ENCODE measurements at places on chromosomes 6 and 20. TPM values are rescaled to one million over a fixed set of nuclear protein-coding genes. Genes with fewer than 3 reads are reported as not detected.

CDH4 gene
- not detected for polyA plus RNA-seq

DNA sequence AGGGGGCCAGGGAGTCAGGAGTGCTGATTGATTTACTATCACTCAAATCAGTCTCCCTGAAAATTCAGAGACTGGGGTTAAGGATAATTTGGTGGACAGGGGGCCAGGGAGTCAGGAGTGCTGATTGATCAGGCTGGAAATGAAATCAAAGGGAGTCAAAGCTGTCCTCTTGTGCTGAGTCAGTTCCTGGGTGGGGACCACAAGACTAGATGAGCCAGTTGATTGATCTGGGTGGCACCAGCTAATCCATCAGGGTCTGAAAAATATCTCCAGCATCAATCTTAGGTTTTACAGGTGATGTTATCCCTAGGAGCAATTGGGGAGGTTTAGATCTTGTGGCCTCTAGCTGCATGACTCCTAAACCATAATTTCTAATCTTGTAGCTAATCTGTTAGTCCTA lies 6.1 kb upstream of the AFG1L start:
- H3K4me3 ChIP-seq, result no peak overlapping the region
- H3K27me3 ChIP-seq, result no peaks in the 10 kb centered on the region
- no peaks in the 10 kb centered on the region for H3K36me3 ChIP-seq
- H3K4me1 ChIP-seq, result no peaks in the 10 kb centered on the region
- DNase-seq, result no peak
- H3K27ac ChIP-seq, result no peak overlapping the region

- H3K27ac ChIP-seq, result no peak overlapping the region
- H3K27me3 ChIP-seq, result no peaks in the 10 kb centered on the region
- no peaks in the 10 kb centered on the region for H3K4me1 ChIP-seq
Observed at GRCh38 chr20:16203096-16203495, 370.2 kb downstream of the KIF16B start.

GRCh38 chr6:80942911-80943310 lies 809.6 kb downstream of the TENT5A start:
- H3K36me3 ChIP-seq, result no peaks in the 10 kb centered on the region
- no peak overlapping the region for H3K4me3 ChIP-seq
- no peaks in the 10 kb centered on the region for H3K27me3 ChIP-seq
- no peak overlapping the region for H3K27ac ChIP-seq

SAMD5 gene
- not detected for polyA plus RNA-seq

GRCh38 chr6:53464483-53464882 lies 80.4 kb downstream of the GCLC start:
- no peak for DNase-seq
- H3K4me3 ChIP-seq, result no peak overlapping the region
- H3K27me3 ChIP-seq, result no peaks in the 10 kb centered on the region
- H3K27ac ChIP-seq, result no peak overlapping the region

CD24 gene
- 4.7 TPM for polyA plus RNA-seq

Measured in GM12878 (cell line).